H9 (cell line): ENCODE measurements at places on chromosomes 3 and 15.

DNA sequence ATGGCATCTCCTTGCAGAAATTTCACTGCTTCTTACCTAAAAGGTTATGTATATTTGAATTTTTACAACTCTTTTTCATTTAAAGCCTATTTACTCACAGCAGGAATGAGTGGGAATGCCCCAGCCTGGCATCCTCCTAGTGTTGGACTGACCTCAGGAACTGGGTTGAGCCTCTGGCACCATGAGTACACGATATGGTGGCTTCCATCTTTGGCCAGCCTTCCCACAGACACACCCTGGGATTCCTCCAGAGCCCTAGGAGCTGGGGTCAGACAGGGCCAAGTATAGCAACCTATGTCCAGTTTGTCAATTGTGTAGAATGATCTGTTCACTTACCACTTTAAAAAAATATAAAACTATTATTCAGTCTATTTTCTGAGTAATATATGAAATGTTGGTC is 57.2 kb upstream of the HEG1 start:
- no peak for DNase-seq

- no peak for DNase-seq
Observed at GRCh38 chr3:14403619-14404155, 1.3 kb downstream of the SLC6A6 start.

GRCh38 chr15:60079210-60079609 is 75.1 kb downstream of the FOXB1 start:
- DNase-seq, result no peak

DNA sequence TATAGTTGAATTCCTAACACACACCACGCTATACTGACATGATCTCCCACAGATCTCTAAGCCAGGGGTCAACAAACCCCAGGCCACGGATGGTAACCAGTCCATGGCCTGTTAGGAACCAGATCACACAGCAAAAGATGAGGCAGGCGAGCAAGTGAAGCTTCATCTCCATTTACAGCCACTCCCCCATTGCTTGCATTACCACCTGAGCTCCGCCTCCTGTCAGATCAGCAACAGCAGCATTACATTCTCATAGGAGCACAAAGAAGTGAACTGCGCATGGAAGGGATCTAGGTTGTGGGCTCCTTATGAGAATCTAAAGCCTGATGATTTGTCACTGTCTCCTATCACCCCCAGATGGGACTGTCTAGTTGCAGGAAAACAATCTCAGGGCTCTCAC is 2.7 kb downstream of the PDCD7 start:
- peak; percentile 37 for DNase-seq

DNA sequence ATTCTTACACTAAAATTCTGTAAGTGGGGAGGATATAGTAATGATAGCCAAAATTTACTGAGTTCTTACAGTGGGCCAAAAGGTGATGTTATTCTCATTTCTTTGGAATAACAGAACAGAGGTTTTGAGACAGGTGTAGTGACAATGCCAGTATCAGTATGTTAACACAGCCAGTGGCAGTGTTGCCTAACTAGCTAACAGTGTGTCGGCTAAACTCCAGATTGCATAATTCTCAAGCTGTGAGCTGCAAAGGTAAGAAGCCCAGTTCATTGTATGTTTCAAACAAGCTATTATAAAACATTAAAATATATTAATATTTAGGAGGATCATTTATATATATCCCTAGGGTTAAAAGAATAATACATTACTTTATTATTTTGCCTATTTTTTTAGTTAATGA is 920 bp downstream of the SLC15A2 start:
- DNase-seq, result no peak

DNA sequence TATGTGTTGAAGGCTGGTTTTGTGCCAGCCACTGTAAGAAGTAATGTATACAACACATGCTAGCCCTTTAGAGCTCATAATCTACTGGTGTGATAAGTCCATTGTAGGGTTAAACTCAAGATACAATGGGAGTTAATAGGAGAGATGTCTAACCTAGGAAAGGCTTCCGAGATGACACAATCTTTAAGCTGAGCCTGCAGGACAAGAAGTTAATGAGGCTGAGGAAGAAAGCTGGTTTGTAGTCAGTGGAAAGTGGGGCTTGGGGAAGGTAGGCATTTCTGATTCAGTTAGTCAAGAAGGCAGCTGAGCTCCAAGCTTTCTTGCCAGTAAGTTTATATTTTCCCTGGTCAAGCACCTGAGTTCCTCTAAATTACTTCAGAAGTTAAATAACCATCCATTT is 83.0 kb upstream of the TGFBR2 start:
- DNase-seq, result no peak

- no peak for DNase-seq
Observed at GRCh38 chr3:134762016-134762415, 33.0 kb upstream of the EPHB1 start.

DNA sequence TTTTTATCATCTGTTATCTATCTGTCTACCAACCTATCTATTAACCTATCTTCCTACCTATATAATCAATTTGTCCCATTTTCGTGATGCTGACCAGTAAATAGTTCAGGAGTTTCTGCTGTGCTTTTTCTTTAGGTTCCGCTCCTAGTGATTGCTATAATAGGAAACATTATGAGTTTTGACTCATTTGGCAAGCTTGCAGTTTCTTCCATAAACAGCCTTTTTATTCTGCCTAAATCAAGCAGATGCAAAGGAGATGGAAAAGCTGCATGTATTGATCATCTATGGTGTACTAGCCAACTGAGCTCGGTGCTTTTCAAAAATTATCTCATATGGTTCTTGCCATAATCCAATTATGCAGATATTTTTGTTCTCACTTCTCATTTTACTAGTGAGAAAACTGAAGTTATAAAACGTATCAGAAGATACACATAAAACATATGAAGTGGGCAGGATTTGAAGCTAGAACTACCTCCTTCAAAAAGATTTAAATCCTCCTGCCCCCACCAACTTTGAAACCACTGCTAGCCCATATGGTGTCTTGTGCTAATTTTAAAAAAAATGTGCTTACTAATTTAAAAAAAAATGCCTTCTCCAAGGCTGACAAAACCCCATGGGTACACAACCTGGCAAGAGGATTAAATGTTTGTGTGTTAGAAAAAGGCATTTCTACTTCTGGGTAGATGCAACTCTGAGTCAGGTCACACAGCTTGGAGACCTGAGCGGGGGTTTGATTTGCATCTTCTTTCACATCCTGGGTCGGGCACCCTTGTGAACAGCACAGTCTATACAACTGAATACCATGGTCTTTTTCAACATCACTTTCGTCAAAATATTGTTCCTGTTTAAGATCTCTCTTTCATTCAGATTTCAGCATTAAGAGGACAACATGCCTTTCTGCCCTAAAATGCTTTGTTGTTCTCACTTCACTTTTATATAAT is 267.0 kb downstream of the CHL1 start:
- DNase-seq, result no peak

DNA sequence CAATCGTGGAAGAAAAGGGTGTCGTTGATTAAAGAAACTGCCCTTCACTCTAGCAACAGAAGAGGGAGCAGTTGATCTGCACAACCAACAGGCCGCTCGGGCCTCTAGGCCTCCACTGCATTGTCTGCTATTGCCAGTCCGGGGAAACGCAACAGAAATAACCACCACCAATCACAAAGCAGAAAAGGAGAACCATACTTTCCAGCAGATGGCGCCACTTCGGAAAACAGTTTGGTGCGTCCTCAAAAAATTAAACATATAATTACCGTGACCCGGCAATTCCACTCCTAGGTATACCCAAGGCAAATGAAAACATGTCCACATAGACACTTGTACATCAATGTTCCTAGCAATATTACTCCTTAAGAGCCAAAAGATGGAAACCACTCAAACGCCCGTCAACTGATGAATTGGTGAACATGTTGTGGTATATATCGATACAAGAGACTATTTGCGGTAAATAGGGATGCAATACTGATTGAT is 154.1 kb downstream of the TJP1 start:
- DNase-seq, result peak; percentile 91

- no peak for DNase-seq
Observed at GRCh38 chr15:84582583-84583157, 18.1 kb upstream of the ZSCAN2 start.

DNA sequence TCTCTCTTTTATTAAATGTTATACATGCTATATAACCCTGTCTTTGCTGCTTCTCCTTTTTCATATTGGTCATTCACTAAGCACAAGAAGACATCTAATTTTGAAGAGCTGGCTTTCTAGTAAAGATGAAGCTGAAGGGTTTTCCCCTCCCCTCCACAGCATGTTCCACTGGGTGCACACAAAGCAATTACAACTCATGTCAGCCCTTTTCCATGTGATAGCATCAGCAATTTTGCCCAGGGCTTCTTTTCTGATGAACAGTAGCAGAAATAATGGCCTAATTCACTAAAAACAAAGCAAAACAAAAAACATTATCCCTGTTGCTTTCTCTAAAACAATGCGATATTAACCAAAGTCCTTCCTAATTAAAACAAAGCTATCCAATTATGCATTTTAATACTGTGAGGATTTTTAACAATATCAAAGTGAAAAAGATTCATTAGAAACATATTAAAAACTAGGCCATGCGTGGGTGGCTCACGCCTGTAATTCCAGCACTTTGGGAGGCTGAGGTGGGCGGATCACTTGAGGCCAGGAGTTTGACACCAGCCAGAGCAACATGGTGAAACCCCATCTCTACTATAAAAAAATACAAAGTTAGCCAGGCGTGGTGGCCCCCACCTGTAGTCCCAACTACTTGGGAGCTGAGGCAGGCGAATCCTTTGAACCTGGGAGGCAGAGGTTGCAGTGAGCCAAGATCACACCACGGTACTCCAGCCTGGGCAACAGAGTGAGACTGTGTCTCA is 12.2 kb upstream of the PIK3R4 start:
- DNase-seq, result no peak

GRCh38 chr3:129746629-129747028 is 140.2 kb upstream of the PLXND1 start:
- DNase-seq, result no peak

- no peak for DNase-seq
Observed at GRCh38 chr15:81025721-81026370, 25.1 kb downstream of the TLNRD1 start.

- DNase-seq, result peak; percentile 27
Observed at GRCh38 chr15:20106026-20106425, 435.6 kb downstream of the GOLGA6L6 start.

- DNase-seq, result no peak
Observed at GRCh38 chr3:149908424-149908957, 62.2 kb downstream of the PFN2 start.
